Left ventricle myocardium inferior (tissue), 1 donor: ENCODE measurements at places on chromosomes 6 and 20. TPM values are rescaled to one million over a fixed set of nuclear protein-coding genes. Genes with fewer than 3 reads are reported as not detected.

MLN gene
- total RNA-seq = not detected

LPA gene
- total RNA-seq = not detected

ME1 gene
- 22.3 TPM for total RNA-seq

GRCh38 chr20:45545351-45545750 lies 1.9 kb downstream of the EPPIN start:
- no peak for DNase-seq

- no peak for DNase-seq
Observed at GRCh38 chr20:764255-764654, 4.0 kb downstream of the SLC52A3 start.

- DNase-seq = no peak
Observed at GRCh38 chr6:152750694-152751093, at the start of gene VIP. Gene VIP (plus strand): TSS chr6:152750797. CDS start chr6:152752178, 1,381 bp downstream.
